Activated CD4-positive, alpha-beta T cell treated with anti-CD3 and anti-CD28 coated beads for 36 hours (primary cell): ENCODE measurements at places on chromosomes 3 and 15. TPM values are rescaled to one million over a fixed set of nuclear protein-coding genes. Genes with fewer than 3 reads are reported as not detected.

The TRPM7 gene
- total RNA-seq = 41.4 TPM

The RNF123 gene
- total RNA-seq = 32.7 TPM

- no peaks in the 10 kb centered on the region for H3K27me3 ChIP-seq
- H3K27ac ChIP-seq = no peak overlapping the region
- no peak overlapping the region for H3K4me3 ChIP-seq
These were observed 3.5 kb downstream of the TBC1D5 start for GRCh38 chr3:17738921-17739320.

DNA sequence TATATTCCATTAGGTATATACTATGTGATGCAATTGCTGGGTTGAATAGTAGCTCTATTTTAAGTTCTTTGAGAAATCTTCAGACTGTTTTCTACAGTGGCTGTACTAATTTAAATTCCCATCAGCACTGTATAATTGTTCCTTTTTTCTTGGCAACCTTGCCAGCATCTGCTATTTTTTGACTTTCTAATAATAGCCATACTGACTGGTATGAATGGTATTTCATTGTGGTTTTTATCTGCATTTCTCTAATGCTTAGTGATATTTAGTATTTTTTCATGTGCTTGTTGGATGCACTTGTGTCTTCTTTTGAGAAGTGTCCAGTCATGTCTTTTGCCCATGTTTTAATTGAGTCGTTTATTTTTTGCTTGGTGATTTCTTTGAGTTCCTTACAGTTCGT lies 145.1 kb upstream of the PLSCR5 start:
- no peak overlapping the region for H3K27ac ChIP-seq
- no peaks in the 10 kb centered on the region for H3K27me3 ChIP-seq
- no peaks in the 10 kb centered on the region for H3K4me1 ChIP-seq
